ENCODE measurements at places on chromosomes 2 and 18. TPM values are rescaled to one million over a fixed set of nuclear protein-coding genes. Genes with fewer than 3 reads are reported as not detected.

- no peak for DNase-seq
Measured at GRCh38 chr2:237296756-237297155, 117.2 kb downstream of the COL6A3 start.

DNA sequence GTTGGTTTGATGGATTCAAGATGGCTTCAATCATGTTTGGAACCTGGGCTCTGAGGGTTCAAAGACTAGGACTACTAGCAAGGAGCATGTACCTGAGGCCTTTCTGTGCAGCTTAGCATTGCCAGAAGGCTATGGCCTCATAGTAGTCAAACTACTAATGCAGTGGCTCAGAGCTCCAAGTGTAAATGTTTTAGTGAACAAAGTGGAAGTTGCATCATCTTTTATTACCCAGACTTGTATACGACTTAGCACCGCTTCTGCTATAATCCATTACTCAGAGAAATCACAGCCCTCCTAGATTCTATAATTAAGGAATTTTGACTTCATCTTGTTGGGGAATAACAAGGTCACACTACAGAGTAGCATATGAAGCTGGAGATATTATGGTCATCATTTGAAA, 210.5 kb downstream of the ERBB4 start:
- no peak for DNase-seq

Gene OR6B2
- not detected for total RNA-seq

- DNase-seq: no peak
Measured at GRCh38 chr2:150271952-150272802, 215.3 kb downstream of the RND3 start.

All from tongue (tissue), 3 donors.